ENCODE measurements at places on chromosomes 5 and 9.
A peak's percentile ranks its signal among the peaks of the same experiment; 100 is the strongest.

DNA sequence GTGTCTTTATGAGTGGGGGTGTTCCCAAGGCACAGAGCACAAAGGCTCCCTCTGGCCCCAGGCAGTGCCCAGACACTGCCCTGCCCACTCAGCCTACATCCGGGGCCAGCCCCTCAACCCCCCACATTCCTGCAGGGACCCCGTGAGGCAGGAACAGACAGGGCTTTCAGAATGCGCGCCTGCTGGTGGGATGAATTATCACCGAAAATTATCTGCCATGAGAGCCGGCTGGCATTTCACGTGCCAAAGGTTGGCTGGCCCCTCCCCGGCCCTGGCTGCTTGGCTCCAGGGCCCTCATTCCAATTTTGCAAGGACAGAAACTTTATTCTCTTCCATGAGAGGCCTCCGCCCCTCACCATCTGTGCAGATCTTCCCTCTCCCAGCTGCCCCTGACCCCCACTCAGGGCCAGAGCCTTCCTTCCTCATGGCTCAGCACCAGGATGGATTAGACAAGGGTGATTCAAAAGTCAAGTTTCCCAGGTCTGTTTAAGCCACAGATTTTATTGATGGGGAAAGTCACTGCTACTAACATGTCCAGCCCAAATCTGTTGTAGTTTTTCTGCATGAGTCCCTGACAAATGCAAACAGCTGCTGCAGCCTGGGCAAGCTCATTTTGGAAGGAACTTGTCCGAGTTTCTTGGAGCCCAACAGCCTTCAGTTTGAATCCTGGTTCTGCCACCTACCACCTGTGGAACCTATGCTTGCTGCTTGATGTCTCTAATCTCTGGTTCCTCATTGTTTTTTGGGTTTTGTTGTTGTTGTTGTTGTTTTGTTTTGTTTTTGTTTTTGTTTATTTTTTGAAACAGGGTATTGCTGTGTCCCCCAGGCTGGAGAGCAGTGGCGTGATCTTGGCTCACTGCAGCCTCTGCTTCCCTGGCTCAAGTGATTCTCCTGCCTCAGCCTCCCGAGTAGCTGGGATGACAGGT, 32.3 kb upstream of the WDR38 start:
- no peak for DNase-seq

DNA sequence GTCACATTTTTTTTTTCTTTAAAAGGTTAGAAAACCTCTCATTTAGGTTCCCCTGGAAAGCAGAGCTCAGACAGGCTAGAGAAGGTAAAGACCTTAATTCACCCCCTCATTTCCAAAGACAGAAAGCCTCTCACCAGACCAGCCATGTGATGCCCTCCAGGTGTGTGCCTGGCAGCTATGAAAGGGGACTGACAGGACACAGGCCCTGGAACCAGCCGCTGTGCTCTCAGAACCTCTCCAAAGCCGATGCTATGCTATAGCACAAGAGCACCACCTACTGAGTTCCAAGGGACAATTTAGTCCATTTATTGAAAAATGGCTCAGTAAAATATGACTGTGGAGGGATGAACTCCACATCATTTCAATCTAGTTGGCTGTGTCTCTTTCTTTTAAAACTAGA, 48.8 kb downstream of the FANCC start:
- DNase-seq = no peak

GRCh38 chr5:149834246-149834855, 104.2 kb downstream of the PPARGC1B start:
- DNase-seq = peak; percentile 58

DNA sequence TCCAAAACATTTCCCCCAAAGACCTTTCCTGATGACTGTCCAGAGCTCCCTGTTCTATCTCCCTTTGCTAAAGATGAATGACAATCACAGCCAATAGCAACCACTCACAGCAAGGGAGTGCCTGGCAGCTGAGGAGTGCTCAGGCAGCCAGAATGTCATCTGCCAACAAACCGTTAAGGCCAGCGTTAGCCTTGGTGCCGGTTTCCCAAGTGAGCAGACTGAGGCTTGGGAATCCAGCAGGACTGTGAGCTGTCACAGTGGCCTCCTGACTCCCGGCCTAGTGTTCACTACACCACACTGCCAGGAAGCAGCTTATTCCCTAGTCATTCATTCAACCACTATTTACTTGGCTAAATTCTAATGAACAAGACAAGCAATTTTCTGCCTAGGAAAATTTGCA, 24.7 kb downstream of the STK10 start:
- DNase-seq = no peak

DNA sequence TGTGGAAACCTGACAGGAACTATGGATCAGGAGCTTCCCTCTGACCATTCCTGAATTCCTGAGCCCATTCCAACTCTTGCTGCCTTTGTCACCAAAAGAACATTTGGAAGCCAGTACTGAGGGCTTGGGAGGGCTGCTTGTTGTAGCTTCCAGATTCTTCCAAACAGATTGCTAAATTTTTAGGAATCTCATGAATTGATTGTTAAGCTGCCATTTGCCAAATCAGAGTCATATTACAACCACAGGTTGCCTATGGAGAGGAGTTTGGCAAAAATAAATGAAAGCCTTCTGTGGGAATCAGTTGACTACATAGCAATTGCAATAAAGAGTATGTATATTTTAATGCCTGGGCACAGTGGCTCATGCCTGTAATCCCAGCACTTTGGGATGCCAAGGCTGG, 39.2 kb upstream of the SLC28A3 start:
- DNase-seq = no peak

Measured in CD4-positive, alpha-beta T cell treated with Interleukin-2 at 100 ng/mL for 4 hours (primary cell).